ENCODE measurements at places on chromosomes 1 and 21. TPM values are rescaled to one million over a fixed set of nuclear protein-coding genes. Genes with fewer than 3 reads are reported as not detected.

GRIK3 gene
- not detected for total RNA-seq

CR1L gene
- not detected for total RNA-seq

OR6F1 gene
- total RNA-seq: not detected

LAMC2 gene
- total RNA-seq: 27.6 TPM

FH gene
- 128 TPM for total RNA-seq

SMYD3 gene
- 36.1 TPM for total RNA-seq

KCNE2 gene
- total RNA-seq: not detected

NEK2 gene
- total RNA-seq: 10.0 TPM

SPATA1 gene
- total RNA-seq: 0.97 TPM

TMOD4 gene
- not detected for total RNA-seq

PPIAL4G gene
- not detected for total RNA-seq

Measured in fibroblast of villous mesenchyme (primary cell).